T1000 (cell line): ENCODE measurements at places on chromosomes 6 and 20.

DNA sequence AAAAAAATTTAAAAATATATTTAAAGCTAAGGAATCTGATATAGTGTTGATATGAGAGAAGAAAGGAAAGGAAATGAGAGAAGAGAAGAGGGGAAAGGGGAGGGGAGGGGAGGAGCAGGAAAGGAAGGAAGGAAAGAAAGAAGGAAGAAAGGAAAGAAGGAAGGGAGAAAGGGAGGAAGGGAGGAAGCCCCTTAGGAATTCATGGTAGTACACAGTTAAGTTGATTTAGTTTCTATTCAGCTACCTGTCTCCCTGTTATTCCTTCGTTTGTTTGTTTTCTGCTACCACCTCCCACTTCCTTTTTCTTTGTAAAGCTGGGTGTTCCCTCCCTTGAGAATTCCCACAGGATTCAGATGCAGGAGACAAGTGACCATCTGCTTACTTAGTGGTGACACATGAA, 1025.4 kb upstream of the FLRT3 start:
- DNase-seq, result no peak

- no peak for DNase-seq
These were observed 218.5 kb downstream of the SIM1 start for GRCh38 chr6:100246206-100246605.

GRCh38 chr6:163199371-163199770, 215.1 kb upstream of the QKI start:
- no peak for DNase-seq

DNA sequence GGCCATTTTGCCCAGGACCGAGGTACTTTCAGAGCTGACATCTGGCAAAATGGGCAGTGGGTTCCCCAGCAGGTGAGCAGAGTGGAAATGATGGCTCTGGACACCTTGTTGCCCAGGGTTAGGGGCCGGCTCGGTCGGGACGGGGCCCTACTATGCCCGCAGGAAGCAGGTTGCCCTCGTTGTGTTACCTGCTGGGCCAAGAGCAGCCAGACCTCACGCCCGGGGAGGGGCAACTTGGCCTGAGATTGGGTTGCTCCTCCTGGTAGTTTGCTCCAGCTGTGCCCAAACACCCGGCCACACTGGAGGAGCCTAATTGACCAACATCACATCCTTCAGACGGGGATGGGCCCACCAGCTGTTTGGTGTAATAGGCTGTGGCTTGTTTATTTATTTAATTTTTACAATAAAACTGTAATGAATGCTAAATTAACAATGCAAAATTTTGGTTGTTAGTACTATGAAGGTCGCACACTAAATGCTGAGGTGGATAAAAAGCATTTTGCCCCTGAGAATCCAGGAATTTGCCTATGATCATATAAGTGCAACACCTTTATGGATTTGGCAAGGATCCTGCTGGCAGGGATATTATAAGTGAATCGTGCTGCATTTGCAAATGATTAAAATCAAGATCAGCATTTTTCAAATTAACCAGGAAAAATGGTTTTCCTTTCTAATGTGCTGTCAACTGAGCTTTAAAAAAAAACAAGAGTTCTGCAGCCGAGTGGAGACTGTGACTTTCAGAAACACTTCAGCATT, 26.6 kb upstream of the PCMTD2 start:
- DNase-seq, result no peak

DNA sequence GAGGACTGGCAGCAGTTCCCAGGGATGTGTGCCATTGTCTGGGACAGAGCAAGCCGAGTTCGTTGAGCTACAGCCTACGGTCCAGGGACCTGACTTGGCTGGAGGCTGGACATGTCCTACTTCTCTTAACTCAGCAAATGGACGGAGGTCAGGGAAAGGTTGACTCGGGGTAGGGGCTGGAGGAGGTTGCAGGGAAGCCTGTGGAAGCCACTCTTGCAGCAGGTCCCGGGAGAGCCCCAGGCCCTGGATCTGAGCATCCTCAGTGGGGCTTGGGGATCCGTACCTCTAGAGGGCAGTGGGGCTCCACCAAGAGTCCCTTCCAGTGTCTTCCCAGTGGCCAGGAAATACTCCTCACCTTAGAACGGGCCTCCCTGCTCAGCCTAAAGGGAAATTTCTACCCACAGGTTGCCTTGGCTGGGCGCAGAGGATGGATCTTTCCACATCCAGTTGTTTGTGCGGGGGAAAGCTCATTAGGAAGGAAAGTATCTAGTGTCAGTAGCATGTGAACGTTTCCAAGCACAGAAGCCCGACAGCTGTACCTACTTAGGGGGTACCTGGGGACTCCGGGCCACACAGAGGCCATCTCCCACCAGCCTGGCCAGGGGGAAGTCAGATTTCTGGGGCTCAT, 170.2 kb downstream of the NFATC2 start:
- peak; percentile 55 for DNase-seq

- no peak for DNase-seq
These were observed 65.3 kb upstream of the ZNF217 start for GRCh38 chr20:53658973-53659372.

GRCh38 chr20:23205611-23206041, 119.5 kb upstream of the CD93 start:
- DNase-seq, result no peak

DNA sequence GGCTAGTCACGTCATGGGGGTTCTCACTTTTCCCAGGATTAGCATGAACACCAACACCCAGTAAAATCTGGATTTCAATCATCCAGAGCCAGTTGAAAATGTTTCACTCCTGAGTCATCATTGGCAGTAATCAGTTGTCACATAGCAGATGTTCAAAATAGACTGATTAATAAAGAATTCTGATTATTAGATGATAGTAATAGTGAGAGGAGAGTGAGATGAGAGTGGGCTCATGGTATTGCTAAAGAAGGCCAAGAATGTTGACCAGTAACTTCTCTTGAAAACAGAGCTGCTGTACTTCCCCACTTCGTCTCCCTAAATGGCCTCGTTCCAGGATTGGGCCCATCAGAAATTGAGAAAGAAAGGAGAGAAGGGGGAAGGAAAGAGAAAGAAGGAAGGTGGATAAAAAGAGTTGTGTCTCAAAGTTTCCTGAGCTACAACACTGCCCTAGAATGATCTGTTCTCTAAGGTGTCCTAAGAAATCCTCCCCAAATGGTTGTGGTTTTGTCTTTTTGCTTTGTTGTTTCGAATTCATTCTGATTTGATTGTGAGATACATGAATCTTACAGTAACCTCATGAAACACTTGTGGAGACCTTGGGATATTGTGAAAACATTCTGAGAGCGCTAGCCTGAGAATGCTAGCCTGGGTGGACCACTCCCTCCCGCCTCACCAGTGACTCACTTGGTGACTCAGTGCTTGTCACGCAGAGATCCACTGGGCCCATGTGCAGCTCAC, 502.2 kb upstream of the JARID2 start:
- DNase-seq, result peak; percentile 82

DNA sequence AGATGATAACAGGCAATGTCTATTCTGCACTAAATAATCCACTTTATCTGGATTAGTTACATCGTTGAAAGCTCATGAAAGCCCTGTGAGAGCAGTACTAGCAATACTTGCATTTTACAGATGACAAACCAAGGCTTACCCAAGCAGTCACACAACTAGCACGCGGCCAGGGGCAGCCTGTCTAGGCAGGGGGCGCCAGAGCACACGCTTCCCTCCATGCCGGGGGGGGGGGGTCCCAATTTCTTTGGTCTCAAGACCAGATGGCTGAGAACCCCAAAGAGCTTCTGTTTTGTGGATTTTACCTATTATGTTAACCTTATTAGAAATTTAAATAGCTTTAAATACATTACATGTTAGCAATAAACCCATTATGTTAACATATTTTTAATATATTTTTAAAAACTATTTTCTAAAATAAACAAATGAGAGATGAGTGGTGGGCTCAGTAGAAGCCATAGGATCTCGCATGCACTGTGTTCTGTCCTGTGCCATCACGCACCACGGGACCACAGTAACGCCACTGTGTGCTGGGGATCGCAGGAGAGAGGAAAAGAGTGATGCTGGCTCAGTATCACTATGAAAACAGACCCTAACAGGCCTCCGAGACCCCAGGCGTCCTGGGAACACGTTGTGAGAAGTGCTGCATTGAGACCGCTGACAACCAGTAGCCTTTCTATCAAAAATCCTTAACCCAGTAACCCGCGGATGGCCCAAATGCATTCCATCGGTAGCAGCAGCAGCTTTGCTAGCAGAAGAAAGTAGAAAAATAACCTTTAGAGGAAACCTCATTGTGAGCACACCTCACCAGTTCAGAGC, 5.3 kb upstream of the PRR18 start:
- DNase-seq, result no peak

DNA sequence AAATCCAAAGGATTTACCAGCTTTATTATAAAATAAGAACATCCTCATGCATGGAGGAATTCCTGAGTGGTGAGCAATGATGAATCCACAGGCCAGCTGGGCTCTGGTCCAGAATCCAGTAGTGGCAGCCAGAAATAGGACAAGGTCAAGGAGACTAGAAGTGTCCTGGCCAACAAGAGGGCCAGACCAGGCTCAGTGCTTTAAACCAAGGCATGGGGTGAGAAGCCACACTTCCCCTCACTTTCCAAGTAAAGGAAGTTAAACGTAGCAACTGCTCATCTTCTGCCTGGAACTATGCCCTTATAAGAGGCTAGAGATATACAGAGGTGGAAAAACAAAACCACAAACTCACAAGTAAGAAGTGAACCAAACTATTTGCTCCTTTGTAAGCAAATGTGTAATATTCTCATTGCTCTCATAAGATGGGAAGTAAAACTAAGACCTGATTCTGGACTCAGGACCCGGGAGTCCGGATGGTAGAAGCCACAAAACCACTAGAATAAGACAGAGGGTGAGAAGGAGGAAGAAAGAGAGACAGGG, 253.2 kb downstream of the UST start:
- peak; percentile 26 for DNase-seq

GRCh38 chr6:112289038-112289566, 34.7 kb upstream of the LAMA4 start:
- DNase-seq, result no peak

- DNase-seq, result no peak
These were observed 67.5 kb upstream of the PBOV1 start for GRCh38 chr6:138285800-138286199.

GRCh38 chr6:129041563-129041962, 158.6 kb downstream of the LAMA2 start:
- DNase-seq, result no peak

DNA sequence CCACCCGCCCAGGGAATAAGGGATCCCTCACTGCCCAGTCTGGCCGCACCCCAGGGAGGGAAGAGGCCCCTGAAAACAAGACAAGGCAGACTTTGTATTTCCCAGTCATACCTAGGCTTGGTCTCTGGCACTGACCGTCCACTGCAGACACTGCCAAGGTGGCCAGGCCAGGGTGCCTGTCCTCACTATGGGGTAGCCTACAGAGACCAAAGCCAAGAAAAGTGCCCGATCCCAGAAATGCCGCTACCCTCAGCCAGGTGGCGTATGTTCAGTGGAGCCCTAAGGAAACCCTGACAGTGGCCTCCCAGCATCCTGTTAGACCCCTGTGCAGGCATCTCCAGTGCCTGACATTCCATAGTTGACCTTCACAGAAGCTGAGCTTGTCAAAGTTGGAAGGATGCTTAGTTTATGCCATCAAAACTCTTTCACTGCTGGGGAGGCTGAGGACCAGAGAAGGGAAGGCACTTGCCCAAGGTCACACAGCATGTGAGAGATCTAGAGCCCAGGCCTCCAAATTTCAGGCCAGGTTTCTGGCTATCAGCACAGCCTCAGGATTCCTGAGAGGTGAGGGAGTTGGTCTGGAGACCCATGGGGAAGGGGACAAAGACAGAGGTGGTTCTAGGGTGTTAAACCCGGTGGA, 2.5 kb downstream of the SCRT2 start:
- no peak for DNase-seq

DNA sequence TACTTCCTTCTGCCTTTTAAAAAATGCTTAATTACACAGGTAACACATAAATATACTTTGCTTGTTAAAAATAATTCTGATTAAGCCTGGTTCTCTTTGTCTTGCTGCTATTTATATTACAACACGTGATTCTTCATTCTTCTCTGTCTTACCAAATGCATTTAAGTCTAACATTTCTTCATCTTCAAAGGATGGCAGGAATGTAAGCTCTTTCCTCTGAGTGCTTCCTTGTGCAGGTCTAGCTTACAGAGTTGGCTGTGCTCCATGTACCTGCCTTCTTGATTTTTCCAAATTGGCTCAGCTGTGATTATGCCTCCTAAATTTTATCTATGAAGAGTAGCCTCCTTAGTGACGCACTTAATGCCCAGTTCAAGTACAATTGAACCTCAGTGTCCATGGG, 44.4 kb downstream of the RNF144B start:
- no peak for DNase-seq

GRCh38 chr6:170584954-170585498, 589 bp upstream of the PDCD2 start:
- no peak for DNase-seq
